HFF-Myc (cell line): ENCODE measurements at places on chromosomes 12 and 14.
A peak's percentile ranks its signal among the peaks of the same experiment; 100 is the strongest.

GRCh38 chr12:87690236-87690810, 338.9 kb downstream of the C12orf50 start:
- no peak for DNase-seq

GRCh38 chr12:46110223-46110611, 119.8 kb upstream of the SCAF11 start:
- no peak for DNase-seq

GRCh38 chr12:124863416-124864325, at the start of gene SCARB1:
Gene SCARB1, minus strand, starts transcription at chr12:124863864. Its CDS starts 144 bp downstream, at chr12:124863720.
- DNase-seq: peak; percentile 27

DNA sequence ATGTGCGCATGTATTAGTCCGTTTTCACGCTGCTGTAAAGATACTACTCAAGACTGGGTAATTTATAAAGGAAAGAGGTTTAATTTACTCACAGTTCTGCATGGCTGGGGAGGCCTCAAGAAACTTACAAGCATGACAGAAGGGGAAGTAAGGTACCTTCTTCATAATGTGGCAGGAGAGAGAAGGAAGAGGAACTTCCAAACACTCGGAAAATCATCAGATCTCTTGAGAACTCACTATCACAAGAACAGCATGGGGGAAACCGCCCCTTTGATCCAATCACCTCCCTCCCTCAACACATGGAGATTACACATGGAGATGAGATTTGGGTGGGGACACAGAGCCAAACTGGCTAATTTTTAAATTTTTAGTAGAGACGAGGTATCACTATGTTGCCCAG, 41.8 kb upstream of the SNX6 start:
- DNase-seq: no peak

DNA sequence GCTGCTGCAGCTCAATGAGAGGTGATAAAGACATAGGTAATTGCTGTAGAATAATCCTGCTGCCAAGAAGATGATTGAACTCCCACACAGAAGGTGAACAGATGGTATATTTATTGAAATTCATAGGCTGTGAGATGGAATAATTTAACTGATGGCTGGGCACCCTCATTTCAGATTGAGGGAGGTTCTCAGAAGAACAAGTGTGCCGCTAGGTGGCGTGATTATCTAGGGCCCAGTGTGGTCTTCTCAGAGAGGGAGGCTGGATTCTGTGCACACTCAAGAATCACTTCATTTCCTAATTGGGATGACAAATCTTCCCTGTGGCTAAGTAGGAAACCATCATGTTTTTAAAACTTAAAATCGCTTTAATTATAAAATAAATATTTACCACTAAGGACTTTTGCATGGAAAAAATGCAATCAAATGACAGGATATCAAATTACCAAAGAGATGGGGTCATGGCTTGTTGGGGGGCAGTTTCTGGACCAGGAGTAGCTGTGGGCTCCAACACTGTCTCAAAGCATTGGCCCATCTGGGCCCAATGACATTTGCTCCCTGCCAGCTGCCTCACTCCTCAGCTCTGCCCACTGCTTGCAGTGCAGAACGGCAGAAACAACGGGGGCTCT, 132.3 kb downstream of the SNAPC1 start:
- peak; percentile 29 for DNase-seq

DNA sequence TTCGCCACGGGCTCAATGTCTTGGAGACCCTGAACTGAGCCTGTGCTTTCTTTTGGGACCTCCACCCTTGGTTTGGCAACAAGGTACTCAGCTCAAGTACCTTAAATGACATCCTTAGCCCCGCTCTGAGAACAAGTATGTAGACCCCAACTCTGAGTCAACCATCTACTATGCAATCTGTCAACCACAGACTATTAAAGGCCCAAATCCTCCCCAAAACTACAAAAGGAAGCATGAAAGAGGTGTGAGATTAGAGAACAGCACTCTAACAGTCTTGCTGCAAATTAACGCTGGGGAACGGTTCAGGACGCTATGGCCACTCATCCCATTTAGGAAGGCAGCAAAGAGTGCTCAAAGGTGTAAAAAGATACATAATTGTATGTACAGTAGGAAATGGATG, 52.1 kb downstream of the CCDC88C start:
- DNase-seq: no peak

- no peak for DNase-seq
These were observed 12.4 kb downstream of the TECPR2 start for GRCh38 chr14:102375119-102375518.

DNA sequence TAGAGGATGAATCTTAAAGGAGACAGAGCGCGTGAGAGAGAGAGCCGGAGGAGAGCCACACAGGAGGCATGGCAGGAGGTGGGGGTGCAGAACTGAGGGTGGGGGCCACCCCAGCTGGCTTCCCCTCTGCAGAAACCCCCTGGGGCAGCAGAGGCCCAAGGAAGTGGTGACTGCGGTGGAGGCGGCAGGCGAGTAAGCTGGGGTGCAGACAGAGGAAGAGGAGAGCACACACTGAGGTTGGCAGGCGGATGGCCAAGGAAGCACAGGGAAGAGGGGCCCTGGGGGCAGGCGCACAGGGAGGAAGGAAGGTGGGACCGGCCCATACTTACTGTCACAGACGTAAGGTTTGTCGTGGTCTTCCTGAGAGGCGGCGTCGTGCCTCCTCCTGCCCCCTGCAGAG, 179.8 kb downstream of the DPF3 start:
- DNase-seq: no peak

DNA sequence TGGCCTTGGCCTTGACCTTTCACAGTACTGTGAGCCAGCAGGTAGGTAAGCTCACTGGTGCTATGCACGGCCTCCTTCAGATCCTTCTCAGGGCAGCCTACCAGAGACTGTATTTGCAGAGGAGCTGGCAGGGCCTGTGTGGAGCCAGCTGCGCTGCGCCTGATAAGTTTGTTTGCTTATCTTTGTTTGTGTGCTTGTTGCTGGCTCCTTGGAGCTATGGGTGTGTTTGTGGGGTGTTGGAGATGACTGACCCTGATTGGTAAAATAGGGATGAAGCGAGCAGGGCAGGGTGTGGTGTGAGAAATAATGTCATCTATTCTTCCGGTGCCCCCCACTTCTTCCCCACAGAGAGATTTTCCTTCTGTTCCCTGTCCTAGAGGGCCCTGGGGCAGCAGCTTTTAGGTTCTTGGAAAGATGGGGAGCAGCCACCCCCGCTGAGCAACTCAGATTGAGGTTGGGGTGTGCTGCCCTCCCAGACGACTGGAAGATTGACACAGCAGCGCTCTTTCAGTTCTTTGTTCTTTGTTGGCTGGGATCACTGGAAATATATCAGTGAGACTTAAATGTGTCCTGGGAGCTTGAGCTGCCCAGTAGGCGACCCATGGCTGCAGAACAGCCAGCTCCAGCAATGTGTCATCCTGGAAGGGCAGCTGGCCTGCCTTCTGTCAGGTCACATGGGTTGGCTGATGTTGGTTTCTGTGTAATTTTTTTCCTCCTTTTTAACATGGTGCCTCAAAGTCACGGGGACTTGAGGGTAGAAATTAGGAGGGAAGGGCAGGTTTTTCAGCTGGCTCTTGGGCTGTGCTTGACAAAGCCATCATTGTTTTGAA, 19.6 kb downstream of the MLXIP start:
- no peak for DNase-seq

GRCh38 chr12:49260166-49260565, 4.7 kb upstream of the TUBA1C start:
- no peak for DNase-seq

- no peak for DNase-seq
These were observed 2.8 kb downstream of the VPS29 start for GRCh38 chr12:110498984-110499706.
